NCI-H2081 (cell line): ENCODE measurements at places on chromosomes 3 and 15.

GRCh38 chr3:172614340-172615274 lies 91.4 kb upstream of the TNFSF10 start:
- DNase-seq, result no peak

- no peak for DNase-seq
These were observed 443.7 kb downstream of the NR2F2 start for GRCh38 chr15:96774216-96774615.

DNA sequence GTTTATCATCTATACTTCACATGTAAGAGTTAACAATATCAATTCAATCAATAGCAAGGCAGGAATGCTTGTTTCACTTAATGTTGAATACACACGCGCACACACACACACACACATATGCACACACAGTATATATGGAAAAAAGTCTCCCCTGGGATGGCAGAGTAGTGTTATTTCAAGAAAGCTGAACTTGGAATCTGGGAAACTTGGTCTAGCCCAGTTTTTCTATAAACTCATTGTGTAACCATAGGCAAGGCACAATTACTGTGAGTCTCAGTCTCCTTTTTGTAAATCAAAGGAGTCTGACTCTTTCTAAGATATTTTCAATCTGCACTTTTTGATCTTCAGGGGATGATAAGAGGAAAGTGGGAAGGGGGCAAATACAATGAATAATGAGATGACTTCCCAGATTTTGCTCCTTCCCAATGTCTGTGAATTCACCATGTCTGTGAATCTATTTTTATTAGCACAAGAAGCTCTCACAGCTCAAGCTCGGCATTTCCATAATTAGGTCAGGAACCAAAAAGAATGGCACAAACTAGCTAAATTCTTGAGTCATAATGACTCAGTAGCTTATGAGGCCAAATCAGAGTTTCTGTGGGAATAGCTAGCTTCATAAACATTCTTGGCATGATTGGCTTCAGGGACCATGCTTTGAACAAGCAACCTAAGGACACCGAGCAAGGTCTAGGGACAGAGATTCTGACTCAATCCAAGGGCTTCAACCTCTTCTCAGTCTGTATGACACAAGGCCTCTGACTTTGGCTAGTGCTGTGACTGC lies 227.4 kb upstream of the DCBLD2 start:
- no peak for DNase-seq

DNA sequence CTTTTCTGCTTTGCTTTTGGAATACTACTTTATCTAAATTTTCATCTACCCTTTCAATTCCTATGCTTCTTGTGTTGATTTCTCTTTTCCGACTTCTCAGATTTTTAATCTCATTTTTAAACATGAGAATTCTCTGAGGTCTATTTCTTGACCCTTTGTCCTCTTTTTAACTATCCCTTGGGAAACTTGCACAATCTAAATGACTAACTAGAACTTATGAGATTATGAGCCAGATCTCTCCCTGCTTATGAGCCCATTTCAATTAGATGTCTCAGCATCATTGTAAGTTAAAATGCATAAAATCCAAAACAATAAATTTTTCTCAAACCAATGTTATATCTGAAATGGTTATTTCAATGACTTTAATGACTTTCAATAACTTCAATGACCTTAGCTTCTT lies 296.9 kb upstream of the AGTR1 start:
- DNase-seq, result no peak

- no peak for DNase-seq
These were observed 786 bp downstream of the RHOA start for GRCh38 chr3:49410846-49411534.

GRCh38 chr3:80983753-80984152 lies 777.7 kb downstream of the GBE1 start:
- no peak for DNase-seq

GRCh38 chr3:123997543-123997942 lies 5.6 kb upstream of the ROPN1 start:
- no peak for DNase-seq

- DNase-seq, result peak; percentile 20
These were observed 985 bp downstream of the LCMT2 start for GRCh38 chr15:43329217-43329959.

DNA sequence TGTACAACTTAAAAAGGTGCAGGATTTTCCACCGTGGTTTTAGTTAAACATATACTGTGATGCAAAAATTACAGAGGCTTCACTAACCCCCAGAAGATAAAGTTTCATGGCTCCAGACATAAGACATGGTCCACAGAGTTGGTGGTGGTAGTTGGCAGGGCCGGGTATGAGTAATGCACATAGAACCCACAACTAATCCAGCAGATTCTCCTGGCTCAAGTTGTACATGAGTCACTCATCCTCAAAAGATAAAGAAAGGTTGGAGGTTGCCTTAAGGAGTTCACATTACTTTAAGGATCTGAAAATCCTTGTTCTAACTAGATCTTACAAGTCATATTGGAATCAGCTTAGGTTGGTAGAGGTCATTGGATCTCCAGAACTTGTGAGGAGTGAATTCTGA lies 98.3 kb upstream of the ZBTB20 start:
- no peak for DNase-seq

GRCh38 chr15:80556694-80557367 lies 138.3 kb upstream of the ABHD17C start:
- no peak for DNase-seq

DNA sequence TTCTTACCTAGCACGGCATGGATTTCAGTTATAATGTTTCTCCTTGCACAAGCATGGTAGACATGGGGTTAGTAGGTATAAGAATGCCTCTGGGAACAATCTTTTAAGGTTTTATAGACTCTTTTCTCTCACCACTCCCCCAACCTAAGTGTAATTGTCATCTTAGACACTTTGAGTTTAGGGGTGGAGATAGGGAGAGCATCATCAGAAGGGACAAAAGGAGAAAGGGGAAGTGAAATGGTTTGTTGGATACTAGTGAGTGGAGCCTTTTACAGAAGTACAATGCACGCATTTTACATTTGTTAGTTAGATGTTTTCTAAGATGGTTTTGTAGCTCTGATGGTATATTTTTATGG lies 189.2 kb downstream of the TP63 start:
- no peak for DNase-seq

- no peak for DNase-seq
These were observed 249.4 kb upstream of the TPM1 start for GRCh38 chr15:62792986-62793751.

DNA sequence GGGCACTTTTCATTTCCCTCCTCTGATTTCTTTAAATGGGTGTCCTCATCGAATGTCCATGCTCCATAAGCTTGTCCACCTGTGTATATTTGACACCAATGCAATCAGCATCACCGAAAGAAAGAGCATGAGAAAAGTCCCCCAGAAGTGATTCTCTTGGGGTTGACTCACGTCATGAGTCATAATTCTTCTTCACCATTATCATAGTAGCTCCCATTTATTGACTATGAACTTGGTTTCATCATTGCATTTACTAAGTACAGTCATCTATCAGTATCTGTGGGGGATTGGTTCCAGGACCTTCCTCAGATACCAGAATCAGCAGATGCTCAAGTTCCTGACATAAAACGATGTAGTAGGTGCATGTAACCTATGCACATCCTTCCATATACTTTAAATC lies 372.5 kb upstream of the CFAP20DC start:
- no peak for DNase-seq

DNA sequence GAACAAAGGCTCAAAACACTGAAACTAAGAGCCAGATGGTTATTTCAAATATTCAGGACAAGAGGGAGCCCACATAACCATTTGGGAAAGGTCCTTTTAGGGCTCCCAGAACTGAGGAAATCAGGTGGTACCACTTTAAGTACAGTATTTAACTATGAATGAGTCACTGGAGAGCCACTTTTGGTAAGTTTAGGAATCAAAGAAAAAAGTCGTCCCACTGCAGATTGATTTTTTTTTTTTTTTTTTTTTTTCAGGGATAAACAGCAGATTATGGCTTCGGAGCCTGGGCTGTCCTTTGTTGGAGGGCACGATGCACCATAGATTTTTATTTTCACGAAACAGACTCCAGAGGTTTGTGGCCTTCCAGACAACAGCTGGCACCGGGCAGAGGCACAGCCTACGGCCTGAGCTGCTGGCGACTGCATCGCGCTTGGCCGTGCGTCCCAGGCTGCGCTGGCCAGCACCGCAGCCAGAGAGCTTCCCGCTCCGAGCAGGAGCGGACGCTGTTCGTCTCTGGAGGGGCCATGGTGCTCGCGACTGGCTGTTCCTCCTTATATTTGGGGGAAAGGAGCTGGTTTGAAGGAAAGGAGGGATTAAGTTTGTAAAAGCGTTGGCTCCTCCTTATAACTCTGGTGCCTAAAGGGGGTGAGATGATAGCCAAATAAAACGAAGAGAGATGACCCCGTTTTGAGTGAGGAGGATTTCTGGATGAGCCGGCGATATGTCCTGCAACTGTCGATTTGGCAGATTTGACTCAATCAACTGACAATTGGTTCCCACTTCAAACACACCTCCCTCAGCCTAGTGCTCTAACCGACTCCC lies 152.9 kb upstream of the GOLIM4 start:
- DNase-seq, result peak; percentile 63
